ENCODE measurements at places on chromosomes 12 and 14.

DNA sequence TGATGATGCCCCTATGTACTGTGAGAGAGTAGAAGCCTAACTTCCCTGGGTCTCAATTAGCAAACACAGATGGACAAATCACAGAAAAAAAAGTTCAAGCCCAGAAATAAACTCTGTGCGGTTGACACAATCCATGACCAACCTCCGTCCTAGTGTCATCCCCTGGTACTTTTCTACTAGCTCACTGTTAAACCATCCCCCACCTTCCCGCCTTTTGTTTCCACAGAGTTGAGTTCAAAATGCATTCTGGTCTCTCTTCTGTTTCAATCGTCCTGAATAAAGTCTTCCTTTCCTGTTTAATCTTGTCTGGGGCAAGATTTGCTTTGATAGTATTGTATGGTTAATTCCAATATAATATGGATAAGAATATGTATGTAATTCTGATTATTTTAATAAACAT is 199.9 kb downstream of the SLC6A15 start:
- no peak for DNase-seq

GRCh38 chr12:94244165-94245133 is 96.1 kb downstream of the PLXNC1 start:
- peak; percentile 52 for DNase-seq

DNA sequence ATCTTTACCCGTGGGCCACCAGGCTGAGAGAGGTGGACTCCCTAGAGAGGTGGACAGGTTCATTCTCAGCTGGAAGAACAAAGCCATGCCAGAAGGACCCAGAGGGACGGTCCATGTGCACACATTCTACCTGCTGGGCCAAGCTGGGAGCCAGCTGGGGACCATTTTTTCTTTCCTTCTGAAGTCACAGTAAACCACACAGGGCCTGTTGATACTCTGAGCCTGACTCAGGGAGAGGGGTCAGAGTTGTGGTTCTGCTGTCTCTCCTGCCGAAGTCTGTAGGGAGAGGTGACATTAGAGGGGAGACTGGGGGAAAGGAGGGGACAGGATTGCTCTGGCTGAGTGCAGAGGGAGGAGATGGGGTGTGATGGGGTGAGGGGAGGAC is 148.6 kb downstream of the TSPAN9 start:
- no peak for DNase-seq

GRCh38 chr12:30622509-30622908 is 73.2 kb downstream of the IPO8 start:
- DNase-seq: no peak

DNA sequence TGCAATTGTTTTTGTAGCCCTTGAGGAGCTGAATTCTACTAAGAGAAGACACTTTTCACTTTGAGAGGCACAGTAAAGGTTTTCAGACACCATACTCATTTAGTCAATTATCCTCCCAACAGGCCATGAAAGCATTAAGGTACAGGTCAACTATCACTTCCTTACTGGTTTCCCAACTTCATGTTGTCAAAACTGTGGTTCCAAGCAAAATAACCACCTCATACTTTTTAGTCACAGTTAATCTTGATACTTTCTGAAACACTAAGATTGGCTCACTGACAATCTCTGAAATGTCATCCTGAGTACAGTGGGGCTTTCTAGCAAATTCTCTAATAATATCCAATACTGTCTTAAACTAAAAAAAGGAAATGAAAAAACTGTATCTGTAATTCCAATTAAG is 71.7 kb downstream of the SLC2A13 start:
- DNase-seq: no peak

DNA sequence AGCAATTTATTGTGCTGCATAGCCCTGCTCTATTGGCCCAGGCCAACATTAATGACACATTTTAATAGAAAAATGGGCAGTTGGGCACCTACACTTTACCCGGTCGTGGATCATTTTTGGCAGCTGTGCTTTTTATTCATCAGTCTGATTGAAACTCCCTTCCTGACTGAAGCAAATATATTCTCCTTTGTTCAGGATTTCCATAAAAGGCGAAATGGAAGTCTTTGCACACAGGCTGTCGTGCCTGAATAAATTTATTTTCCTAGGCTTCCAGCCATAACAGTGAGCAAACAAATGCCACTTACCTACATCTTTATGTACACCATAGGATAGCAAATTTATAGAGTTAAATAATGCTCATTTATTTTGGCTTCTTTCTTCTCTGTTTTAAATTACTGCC is 480.7 kb upstream of the DCN start:
- no peak for DNase-seq

- no peak for DNase-seq
Observed at GRCh38 chr12:9872742-9873141, 3.6 kb upstream of the CLEC2B start.
